MCF 10A (cell line): ENCODE measurements at places on chromosomes 1 and 21. TPM values are rescaled to one million over a fixed set of nuclear protein-coding genes. Genes with fewer than 3 reads are reported as not detected.

DNA sequence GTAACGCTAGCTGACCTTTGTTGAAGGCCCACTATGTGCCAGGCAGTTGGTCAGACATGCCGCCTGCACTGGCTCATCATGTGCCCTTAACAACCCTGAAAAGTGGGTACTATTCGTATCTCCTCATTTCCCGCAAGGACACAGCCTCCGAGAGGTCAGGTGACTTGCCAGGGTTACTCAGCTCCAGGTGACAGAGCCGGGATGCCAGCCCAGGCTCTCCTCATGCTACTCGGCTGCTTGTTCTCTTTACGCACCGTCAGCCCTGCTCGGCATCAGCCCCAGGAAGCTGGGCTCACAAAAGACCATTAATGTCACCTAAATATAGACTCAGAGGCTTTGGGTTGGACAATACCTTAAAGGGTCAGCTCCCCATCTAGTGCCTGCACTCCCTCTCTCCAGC, 29.0 kb downstream of the GRHL3 start:
- H3K4me3 ChIP-seq: no peak overlapping the region
- DNase-seq: no peak
- peaks cover 14% of the 10 kb centered on the region for H3K4me1 ChIP-seq
- no peak overlapping the region for H3K27ac ChIP-seq

DNA sequence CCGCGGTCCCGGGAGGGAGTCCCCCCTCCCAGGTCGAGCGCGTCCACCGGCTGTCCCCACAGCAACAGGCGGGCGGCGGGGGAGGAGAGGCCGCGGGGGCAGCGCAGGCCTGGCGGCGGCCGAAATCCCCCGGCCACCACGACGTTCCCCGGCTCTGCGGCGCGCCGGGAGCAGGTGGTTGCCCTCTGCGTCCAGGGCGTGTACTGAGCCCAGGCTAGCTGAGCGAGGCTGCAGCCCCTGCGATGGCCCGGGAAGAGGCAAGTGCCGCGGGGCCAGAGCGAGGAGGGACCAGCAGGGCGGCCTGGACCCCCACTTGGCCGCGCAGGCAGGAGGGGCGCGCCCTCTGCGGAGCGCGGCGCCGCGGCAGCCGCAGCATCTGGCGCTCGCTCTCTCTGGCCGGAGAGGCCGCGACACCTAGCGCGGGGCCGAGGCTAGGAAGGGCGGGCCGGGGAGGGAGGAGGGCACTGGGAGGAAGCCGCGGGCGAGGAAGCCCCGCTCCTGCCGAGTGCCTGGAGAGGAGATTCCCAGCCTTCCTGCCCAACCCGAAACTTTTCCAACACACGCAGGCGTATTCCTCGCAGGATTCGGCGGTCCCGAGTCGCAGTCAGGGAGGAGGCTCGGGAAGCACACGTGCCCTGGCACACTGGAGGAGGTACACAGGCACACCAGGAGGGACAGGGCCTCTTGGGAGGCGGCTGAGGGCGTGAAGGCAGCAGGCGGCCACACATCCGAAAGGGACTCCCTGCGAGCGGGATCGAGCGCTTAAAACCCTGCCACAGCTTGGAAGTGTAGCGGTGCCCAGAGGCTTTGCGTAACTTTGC, 4.9 kb upstream of the PROX1 start:
- no peak overlapping the region for H3K27ac ChIP-seq
- no peak for DNase-seq
- no peaks in the 10 kb centered on the region for H3K4me1 ChIP-seq
- H3K36me3 ChIP-seq: no peaks in the 10 kb centered on the region

DNA sequence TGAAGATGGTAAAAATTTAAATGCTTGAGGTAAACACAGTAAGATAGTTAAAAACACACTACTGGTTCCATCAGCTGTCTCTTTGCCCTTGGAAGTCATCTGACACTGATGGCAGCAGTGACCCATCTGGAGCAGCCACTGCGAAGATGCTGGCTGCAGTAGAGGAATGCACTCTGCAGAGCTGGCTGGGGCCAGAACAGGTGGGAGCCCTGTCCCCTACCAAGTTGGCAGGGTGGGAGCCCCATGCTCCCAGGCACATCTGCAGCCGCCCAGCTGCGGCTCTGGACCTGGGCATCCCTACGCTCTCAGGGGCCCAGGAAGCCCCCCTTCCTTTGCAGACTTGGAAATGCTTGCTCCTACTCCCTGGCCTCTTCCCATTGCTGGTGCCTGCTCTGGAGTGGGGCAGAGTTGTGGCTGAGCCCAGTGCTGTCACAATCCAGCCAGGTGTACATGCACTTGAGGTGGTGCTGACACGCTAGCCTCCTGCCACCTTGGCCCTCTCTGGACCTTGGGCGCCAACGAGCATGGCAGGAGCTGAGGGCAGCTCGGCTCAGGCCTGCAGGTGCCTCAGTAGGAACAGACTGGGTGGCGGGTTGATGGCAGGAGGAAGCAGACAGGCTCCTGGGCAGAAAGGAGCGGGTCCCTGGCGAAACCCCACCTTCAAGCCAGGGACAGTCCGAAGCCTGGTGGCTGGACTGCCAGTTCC, 227.0 kb downstream of the FGGY start:
- no peaks in the 10 kb centered on the region for H3K27me3 ChIP-seq
- peaks cover 12% of the 10 kb centered on the region for H3K4me1 ChIP-seq
- no peak overlapping the region for H3K27ac ChIP-seq
- no peak for DNase-seq
- no peak overlapping the region for H3K4me3 ChIP-seq

DNA sequence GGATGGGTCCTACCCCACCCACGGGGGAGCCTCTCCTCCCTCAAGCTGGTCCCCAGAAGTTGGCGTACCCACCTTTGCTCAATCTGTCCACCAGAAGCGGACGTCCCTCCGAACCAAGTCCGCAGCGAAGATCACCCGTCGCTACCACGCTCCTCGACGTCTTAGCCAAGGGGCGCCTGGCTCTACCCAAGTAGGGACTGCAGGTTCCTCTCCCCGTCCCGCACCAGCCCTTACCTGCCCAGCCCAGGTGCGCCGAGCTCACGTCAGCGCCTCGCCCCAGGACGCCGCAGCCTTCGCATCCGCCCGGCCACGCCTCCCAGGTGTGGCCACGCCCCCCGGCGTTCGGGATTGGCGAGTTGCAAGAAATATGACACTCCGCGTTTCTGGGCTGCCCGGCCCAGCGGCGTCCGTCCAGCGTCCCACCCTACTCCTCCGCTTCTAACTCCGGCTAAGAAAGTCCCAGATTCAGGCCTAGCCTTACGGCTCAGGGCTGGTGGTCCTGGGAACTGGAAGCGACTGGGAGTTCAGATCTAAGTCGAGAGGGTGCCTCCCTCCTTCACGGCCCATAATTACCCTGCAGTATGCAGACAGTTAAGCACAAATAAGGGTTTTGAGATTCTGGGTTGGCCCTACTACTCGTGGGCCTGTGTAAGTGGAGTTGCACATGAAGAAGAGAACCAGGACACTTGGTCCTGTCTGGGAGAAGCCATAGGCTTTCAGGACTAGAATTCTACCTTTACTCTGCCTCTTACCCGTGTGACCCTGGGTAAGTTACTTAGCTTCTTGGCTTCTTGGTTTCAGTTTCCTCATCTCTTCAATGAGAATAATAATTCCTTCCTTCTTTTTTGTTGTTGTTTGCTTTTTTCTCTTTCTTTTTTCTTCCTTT, at the start of gene IRF6:
Gene IRF6, minus strand, starts transcription at position 268 of the 886 bp plus-strand sequence. CDS start 4,729 bp downstream, outside the sequence.
- H3K27ac ChIP-seq: peak within 1 kb of the TSS; percentile 92
- peak within 1 kb of the TSS; percentile 90 for H3K4me3 ChIP-seq
- H3K4me1 ChIP-seq: peaks cover 74% of the 10 kb centered on the region
- no peaks in the 10 kb centered on the region for H3K27me3 ChIP-seq

GRCh38 chr1:171868217-171868803, 27.0 kb downstream of the DNM3 start:
- peaks cover 9% of the 10 kb centered on the region for H3K27me3 ChIP-seq
- H3K4me1 ChIP-seq: peaks cover 7% of the 10 kb centered on the region
- peak; percentile 32 for DNase-seq
- no peak overlapping the region for H3K4me3 ChIP-seq

GRCh38 chr1:82587371-82587770, 786.6 kb downstream of the ADGRL2 start:
- no peak overlapping the region for H3K4me3 ChIP-seq
- H3K27ac ChIP-seq: no peak overlapping the region
- no peaks in the 10 kb centered on the region for H3K4me1 ChIP-seq
- no peak for DNase-seq
- no peaks in the 10 kb centered on the region for H3K27me3 ChIP-seq

GRCh38 chr1:20612221-20612746, 21.0 kb upstream of the PINK1 start:
- DNase-seq: peak; percentile 77
- peak overlapping the region; percentile 91 for H3K27ac ChIP-seq
- peaks cover 6% of the 10 kb centered on the region for H3K36me3 ChIP-seq
- no peak overlapping the region for H3K4me3 ChIP-seq

DNA sequence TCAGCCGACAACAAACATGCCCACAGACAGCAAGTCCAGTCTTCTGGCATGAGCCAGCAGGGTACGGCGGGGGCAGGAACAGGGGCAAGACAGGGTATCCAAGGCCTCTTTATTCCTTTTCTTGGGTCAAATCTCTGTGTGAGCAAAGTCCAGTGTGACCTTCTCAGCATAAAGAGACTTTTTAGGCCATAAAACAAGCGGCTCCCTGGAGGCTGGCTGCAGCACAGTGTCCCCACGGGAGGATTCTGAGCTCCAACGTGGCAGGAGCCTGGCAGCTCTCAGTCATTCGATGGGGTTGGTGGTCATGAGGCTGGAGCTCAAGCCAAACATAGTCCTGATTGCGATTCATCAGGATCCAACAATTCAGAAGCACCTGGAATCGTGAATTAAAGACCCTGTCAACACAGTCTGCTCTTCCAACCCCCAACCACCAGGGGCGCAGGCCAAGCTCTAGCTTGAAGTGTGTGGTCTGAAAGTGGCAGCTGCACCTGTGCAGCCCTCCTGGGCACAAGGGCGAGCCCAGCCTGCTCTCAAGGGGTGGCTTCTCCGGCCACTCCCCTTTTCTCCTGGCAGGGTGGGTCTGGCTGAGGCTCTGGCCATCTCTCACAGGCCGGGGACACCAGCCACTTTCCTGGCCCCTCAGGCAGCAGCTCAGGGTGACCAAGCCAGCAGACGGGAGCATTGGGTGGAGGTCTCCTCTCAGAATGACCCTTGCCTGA, 62.1 kb downstream of the SLC66A1 start:
- H3K27me3 ChIP-seq: no peaks in the 10 kb centered on the region
- H3K36me3 ChIP-seq: peaks cover 16% of the 10 kb centered on the region
- H3K4me1 ChIP-seq: no peaks in the 10 kb centered on the region
- H3K27ac ChIP-seq: no peak overlapping the region
- H3K4me3 ChIP-seq: no peak overlapping the region

DNA sequence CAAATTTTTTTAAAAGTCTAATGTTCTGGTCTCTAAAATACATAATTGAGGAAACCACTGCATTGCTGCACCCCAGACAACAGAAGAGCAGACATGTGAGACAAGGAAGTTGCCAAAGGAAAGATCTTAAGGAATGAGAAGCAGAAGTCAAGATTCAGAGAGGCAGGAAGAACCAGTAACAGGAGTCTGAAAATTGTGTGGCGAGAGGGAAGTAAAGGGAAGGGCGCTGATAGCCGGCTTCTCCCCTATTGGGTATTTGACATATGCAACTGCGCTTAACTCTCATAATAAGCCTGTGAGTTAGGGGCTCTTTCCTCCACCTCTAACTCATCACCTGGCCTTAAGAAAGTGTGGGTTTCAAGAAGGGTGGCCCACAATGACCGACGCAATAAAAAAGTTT, 21.9 kb upstream of the KIF14 start:
- DNase-seq: no peak
- peaks cover 28% of the 10 kb centered on the region for H3K4me1 ChIP-seq
- H3K4me3 ChIP-seq: no peak overlapping the region
- H3K36me3 ChIP-seq: peaks cover 53% of the 10 kb centered on the region
- no peak overlapping the region for H3K27ac ChIP-seq
- no peaks in the 10 kb centered on the region for H3K27me3 ChIP-seq

- DNase-seq: no peak
- no peaks in the 10 kb centered on the region for H3K36me3 ChIP-seq
- peaks cover 5% of the 10 kb centered on the region for H3K4me1 ChIP-seq
- H3K27ac ChIP-seq: no peak overlapping the region
- H3K27me3 ChIP-seq: no peaks in the 10 kb centered on the region
Observed at GRCh38 chr1:217133092-217133491, 409.9 kb upstream of the ESRRG start.

DNA sequence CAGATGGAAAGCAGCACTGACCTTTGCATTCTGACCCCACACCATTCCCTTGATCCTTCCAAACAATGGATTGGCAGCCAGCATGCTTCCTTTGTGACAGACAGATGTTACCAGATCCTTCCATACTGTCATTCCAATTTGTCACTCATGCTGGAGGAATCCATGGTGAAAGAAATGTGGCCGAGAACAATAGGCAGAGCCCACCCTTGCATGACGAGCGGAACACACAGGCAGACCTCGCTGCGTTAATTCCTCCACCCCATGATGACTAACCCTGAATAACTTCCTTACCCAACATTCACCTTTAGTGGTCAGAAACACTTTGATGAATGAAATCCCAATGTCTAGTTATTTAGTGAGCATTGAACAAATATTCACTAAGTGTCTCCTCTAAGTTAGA, 45.1 kb downstream of the PDPN start:
- H3K4me1 ChIP-seq: peaks cover 12% of the 10 kb centered on the region
- peak overlapping the region; percentile 31 for H3K27ac ChIP-seq
- peak; percentile 38 for DNase-seq
- H3K36me3 ChIP-seq: no peaks in the 10 kb centered on the region
- no peaks in the 10 kb centered on the region for H3K27me3 ChIP-seq

DNA sequence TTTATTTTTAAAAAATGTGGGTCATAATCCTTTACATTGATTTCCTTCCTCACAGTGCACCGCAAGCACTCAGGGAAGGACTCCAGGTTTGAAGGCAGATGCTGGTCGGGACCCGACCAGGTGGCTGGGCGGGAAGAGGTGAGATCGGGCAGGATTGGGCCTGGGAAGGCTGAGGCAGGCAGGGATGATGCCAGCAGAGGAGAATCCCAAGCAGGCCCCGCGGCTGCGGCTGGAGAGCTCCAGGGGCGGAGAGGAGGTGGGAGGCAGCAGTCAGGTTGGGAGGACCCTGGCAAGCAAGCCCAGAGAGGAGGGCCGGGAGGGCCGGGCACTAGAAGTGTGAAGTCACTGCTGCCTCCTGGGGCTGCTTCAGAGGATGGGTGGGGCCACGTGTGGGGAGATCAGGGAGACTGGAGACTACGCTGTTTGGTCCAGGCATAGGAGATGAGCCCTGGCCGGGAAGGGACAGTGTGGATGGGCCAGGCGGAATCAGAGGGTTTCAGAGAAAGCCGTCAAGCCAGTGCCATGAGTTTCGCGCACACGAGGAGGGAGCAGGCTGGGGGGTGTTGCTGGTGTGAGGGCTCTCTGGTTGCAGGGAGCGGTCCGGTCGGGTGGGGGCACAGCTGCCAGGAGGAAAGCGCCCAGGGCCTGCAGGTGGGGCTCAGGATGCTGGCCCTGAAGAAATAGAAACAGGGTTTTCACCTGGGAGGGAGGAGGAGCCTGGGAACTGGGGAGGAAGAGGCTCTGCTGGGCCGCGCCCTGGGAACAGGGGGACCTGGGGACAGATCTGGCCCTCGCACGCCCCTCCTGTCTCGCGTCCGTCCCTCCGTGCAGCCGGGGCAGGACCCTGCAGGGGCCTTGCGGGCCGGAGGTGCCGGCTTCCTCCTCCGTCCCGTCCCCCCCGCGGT, 888 bp upstream of the COL18A1 start:
- H3K4me3 ChIP-seq: peak overlapping the region; percentile 74
- no peak overlapping the region for H3K27ac ChIP-seq
- peaks cover 5% of the 10 kb centered on the region for H3K36me3 ChIP-seq
- DNase-seq: peak; percentile 9
- no peaks in the 10 kb centered on the region for H3K4me1 ChIP-seq

The NECTIN4 gene
- 7.0 and 11.2 TPM in 2 replicates for total RNA-seq

The BCL2L15 gene
- 0.27 and 2.3 TPM in 2 replicates for total RNA-seq

The ASAP3 gene
- total RNA-seq: 11.1 and 11.2 TPM in 2 replicates

The ENAH gene
- total RNA-seq: 346 and 420 TPM in 2 replicates
